Femur (tissue), 1 donor: ENCODE measurements at places on chromosomes 6 and 20.

DNA sequence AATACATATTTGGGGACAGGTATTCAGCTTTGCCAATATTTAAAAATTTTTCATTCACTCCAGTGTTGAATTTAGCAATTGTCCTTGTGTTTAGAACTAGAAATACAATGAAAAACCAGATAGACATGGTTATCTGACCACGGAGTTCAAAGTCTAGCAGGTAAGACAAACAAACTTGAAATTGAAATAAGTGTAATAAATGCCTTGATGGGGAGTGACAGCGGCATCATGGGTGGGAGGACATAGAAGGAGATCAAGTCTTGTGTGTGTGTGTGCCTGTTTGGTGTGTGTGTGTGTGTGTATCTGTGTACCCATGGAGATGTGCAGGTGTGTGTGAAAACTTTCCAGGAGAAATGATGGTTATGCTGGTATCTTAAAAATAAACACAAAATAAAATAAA lies 750.0 kb upstream of the CITED2 start:
- no peak for DNase-seq

DNA sequence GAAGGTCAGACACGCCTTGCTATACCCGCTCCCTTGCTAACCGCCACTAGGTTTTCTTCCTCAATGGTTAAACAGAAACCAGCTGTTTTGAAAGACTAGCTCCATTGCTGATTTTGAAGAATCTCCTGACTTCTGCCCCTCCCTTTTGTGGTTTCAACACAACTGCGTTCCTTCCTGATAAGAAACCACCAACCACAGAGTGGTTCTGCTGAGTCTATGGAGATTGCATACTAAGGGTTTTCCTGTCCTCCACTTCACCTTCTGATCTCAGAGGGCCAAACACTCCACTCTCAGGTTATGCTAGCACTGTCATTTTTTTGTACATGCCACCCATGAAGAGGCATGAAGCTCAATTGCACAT lies 207.9 kb downstream of the MYLK4 start:
- DNase-seq = no peak

DNA sequence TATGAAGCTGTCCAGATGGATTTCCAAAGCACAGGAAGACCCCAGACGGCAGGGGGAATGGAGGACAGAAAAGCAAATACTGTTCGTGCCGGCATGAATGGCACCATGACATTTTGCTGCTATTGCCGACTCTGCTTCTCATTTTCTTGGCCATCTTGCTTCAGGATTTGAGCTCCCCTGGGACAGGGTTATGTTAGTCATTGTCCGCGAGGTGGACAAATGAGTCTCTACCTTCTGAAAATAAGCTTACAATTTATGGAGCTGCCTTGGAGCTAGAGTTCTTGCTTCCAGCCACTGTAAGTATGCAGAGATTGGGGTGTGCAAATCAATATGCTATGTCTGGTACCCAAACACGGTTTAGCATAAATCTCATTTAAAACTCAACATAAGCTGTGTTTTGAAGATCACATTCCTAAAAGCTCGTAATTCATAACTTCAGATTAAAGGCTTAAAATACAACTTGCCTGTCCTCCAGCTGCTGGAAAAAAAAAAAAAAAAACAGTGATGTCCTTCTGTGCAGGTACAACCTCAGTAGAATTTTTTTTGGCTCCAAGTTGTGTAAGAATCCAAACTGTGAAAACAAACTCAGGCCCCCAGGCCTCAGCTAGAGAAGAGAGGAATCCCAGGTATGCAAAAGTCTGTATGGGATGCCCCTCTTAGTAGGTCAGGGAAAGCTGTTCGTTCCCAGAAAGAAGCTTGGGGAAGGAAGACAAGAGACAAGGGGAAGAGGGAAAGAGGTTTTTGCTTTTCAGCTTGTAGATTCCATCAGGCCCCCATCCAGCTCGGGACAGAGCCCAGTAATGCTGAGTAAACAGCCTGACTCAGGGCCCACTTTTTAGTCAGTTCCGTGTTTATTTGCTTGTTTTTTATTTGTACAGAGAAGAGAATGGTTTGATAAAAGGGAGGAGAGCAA lies 184.2 kb upstream of the FOXA2 start:
- DNase-seq = no peak

- DNase-seq = no peak
Measured at GRCh38 chr6:159830501-159831372, 30.7 kb downstream of the PNLDC1 start.

GRCh38 chr6:120736740-120737139 lies 597.5 kb downstream of the TBC1D32 start:
- DNase-seq = no peak

GRCh38 chr6:37784585-37784967 lies 35.0 kb upstream of the ZFAND3 start:
- no peak for DNase-seq

DNA sequence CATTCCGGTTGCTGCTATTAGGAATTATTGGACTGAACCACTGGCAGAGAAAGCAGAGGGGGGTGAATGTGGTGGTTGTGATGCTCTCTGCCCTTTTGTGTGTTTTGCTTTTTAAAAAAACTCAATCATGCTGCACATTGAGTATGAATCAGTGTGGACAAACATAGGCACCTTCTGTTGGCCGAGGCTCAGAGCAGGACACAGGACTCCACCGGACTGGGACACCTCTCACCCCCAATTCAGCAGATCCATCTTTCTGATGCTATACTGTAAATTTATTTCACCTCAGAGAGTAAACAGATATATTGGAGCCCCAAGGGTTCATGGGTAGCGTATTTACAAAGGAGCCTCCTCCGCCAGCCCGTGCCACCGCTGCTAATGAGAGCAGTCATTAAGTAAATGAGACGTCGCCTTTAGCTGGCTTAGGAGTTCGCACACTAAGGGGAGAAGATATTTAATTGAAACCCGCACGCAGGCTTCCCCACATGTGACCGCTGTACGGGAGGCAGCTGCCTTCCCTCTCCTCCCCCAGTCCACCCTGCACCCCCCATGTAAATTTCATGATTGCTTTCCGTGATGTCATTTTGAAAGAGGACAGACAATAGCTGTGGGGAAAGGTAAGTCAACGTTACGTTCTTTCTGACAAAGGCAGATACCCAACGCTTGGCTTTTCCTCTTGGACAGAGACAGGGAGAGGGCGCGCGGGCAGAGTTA lies at the start of gene MYT1:
Gene MYT1 (plus strand): TSS at position 330 of the 714 bp plus-strand sequence. CDS start 34,410 bp downstream, outside the sequence.
- DNase-seq = no peak

- DNase-seq = no peak
Measured at GRCh38 chr20:37839432-37839827, 63.5 kb upstream of the VSTM2L start.

DNA sequence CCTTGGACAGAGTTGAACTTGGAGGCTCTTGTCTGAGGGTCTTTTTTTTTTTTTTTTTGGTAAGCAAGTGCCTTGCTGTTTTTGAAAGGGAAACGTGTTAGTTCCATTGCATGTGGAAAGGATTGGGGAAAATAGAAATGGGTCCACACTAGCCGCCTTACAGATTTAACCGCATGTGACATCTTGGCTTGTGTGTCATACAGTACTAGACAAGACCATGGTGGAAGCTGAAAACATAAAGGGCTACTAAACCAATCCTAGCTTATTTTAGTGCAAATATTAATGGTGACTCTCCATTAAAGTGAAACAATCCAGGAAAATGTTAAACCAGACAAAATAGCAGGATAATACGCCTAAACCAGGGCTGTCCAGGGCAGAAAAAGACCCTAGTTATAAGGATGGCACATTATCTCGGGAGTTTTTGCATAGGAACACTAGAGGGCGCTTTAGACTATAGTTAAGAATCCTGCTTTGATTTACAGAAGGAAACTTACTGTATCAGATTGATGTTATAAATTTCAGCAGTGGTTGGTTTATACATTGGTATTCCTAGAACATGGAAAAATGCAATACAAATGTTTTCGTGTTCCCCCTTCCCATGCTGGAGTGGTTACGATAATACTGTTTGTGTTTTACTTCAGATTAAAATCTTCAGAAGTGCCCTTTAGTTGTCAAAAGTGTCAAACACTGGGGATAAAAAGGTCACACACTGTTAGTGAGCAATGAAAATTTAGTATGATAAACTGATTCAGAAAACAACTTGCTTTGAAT lies 59.8 kb upstream of the DEK start:
- DNase-seq = no peak

GRCh38 chr20:60591172-60591799 lies 633.1 kb downstream of the CDH26 start:
- no peak for DNase-seq

- DNase-seq = peak; percentile 44
Measured at GRCh38 chr20:3239026-3239866, at the start of gene SLC4A11. SLC4A11 (minus strand) TSS chr20:3239190; CDS start chr20:3239137, 53 bp downstream.

DNA sequence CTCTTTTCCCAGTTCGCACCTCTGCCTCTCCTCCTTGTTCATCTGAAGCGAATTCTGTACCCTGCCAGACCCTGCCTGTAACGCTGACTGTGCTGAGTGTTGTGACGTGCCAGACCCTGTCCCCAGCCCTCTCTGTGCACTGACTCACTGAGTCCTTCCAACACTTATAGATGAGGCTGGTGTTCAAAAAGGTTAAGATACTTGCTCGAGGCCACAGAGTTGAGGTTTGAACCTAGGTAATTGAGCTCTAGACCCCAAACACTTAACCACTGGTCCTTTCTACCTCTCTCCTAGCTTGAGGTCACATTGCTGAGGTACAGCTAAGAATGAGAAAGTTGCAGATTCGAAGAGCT lies 45.7 kb upstream of the NEDD9 start:
- DNase-seq = no peak

GRCh38 chr6:35596448-35597442 lies 84.0 kb upstream of the TULP1 start:
- DNase-seq = no peak

GRCh38 chr6:97052152-97052787 lies 127.7 kb downstream of the KLHL32 start:
- no peak for DNase-seq

- no peak for DNase-seq
Measured at GRCh38 chr20:58987790-58988564, 6.9 kb downstream of the NELFCD start.

GRCh38 chr6:150211700-150212511 lies 69.1 kb downstream of the PPP1R14C start:
- no peak for DNase-seq

GRCh38 chr20:32672394-32672981 lies 1.3 kb downstream of the C20orf203 start:
- no peak for DNase-seq

GRCh38 chr6:45003387-45003786 lies 324.7 kb upstream of the RUNX2 start:
- no peak for DNase-seq

- no peak for DNase-seq
Measured at GRCh38 chr6:27468334-27468733, 4.6 kb downstream of the ZNF184 start.

DNA sequence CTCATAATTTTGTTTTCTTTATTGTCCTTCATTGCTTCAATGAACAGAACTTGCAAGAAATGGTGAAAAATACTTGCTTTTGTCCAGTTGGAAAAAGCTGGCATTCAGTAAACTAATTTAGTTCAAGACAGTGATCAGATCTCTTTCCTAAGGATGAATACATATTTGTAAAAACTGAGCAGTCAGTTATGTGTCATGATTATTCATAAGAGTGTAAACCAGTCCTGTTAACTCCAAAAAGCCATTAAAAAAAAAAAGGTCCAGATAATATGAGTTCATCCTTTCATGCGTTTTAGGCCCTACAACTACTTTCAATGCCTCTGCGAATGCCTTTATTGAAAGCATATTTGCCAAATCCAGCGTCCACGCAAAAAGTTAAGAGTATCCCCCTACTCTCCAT lies 609 bp downstream of the PGM3 start:
- DNase-seq = no peak

DNA sequence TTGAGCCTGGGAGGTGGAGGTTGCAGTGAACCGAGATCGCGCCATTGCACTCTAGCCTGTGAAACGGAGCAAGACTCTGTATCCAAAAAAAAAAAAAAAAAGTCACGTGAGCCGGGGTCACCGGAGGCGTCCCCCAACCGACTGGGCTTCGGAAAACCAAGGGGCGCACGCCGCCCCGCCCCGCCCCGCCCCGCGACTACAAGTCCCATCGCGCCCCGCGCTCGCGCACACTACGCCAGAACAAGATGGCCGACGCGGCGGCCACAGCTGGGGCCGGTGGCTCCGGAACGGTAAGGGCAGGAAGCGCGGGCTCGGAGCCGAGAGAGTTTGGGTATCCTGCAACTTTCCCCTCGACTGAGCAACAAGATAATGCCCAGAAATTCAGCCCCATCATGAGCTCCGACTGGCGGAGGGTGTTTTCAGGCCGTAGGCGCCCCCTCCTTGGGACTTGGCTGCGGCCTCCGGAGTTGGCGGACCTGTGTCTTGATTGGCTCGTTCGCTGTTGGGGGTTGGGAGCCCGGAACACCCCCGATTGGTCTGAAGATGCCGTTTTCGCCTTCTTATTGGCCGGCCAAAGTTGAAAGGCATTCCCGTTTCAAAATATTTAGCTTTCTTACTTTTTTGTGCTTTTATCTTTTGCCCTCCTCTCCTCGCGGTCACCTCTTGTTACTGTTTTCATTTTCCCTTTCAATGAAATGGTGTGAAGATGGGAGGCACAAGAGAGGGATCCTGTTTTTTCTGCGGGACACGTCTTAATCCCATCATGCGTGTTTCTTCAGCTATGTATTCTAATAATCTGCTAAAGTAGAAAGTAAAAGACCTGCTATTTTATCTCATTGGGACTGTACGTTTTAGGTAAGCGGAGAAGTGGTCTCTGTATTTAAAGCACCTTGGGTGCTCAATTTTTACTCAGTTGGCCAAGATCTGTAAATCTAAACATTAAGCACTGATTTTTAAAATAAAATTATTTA lies at the start of gene TAF8:
Gene TAF8 (plus strand): TSS at position 228 of the 971 bp plus-strand sequence. CDS start 18 bp downstream, at position 246.
- DNase-seq = peak; percentile 96

DNA sequence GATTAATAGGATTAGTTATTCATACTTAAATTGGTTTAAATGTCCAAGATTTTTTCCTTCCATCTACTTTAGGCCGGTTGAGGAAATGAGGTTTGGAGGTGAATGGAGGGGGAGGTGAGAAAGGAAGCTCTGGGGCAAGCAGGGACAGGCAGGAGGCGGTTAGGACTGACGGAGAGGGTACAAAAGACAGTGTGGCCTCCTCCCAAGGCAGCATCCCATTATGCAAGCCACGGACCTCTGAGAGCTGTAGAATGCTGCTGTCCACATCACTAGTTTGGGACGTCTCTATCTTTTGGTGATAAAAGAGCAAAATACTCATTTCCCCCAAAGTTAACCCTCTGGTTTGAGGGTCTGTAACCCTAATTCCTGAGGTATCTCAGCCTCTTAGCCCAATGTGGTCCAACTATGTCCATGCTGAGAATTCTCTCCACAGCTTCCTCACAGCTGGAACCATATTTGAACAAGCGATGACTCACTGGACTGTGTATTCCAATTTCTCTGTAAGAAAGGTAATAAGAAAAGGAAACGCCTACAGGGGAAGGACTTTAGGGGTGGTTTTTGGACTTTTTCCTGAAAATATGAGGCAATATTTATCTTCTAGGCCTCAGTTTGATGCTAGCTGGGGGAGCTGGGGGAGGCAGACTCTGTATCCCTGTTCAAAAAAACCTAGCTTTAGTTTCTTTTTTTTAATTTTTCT lies 172.2 kb downstream of the TFAP2B start:
- DNase-seq = no peak
